ENCODE measurements at places on chromosomes 5 and 9.
A peak's percentile ranks its signal among the peaks of the same experiment; 100 is the strongest.

GRCh38 chr9:135990468-135991429, 29.6 kb upstream of the UBAC1 start:
- no peak for DNase-seq

DNA sequence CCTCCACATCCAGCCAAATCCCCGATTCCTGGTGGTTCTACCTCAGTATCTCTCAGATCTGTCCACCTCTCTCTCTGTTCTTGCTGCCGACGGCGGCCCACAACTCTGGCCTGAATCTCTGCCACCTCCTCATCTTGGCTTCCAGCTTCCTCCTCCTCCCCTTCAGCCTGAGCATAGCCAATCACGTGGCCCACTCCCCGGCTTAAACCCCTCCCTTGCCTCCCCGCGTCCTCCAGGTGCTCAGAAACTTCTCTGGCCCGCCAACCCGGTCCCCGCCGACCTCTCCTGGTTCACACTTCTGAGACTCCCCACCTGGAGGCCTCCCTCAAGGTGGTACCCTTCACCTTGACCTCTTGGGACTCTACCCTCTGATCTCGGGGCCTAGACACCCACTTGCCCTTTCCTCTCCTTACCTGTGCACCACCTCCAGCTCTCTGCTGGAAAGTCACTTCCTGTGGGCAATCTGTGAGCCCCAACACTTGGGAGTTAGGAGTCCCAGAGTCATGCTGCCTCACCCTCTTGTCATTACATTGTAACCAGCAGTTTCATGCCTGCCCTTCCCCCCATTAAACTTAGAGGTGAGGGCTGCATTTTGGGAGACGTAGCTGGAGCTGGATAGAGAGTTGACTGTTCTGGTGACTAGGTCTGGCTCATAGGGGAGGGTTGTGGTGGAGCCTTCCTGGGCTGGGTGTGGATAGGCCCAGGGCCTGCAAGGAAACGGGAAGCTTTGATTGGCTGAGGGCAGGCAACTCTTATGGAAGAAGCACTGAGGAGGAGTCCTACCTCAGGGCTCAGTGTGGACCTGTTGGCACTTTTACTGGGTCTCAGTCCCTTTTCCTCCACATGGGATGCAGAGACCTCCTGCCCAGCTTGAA, 4.5 kb upstream of the SET start:
- peak; percentile 49 for DNase-seq

DNA sequence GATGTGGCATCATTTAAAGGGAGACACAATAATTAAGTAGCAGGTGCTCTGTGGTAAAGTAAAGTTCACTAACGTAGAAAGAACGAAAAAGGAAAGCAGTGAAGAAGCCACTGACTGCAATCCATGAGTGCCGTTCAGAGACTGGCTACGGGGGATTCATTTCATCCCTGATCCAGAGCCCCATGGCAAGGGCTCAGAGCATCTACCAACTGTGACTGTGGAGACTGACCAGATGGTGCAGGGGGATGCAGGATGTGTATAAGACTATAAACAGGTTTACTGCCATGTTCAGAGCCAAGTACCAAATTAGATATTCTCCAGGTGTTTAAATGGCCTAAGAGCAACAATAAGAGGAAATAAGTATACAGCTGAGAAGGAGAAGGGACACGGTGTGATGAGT, 47.7 kb downstream of the MARCHF11 start:
- no peak for DNase-seq

GRCh38 chr5:127567026-127567768, 49.8 kb downstream of the PRRC1 start:
- DNase-seq, result no peak

- DNase-seq, result no peak
Measured at GRCh38 chr9:94977416-94977815, 250.9 kb downstream of the AOPEP start.

- DNase-seq, result no peak
Measured at GRCh38 chr9:129415942-129416651, 204.8 kb downstream of the C9orf50 start.

GRCh38 chr9:36902080-36902716, 131.9 kb downstream of the PAX5 start:
- DNase-seq, result no peak

DNA sequence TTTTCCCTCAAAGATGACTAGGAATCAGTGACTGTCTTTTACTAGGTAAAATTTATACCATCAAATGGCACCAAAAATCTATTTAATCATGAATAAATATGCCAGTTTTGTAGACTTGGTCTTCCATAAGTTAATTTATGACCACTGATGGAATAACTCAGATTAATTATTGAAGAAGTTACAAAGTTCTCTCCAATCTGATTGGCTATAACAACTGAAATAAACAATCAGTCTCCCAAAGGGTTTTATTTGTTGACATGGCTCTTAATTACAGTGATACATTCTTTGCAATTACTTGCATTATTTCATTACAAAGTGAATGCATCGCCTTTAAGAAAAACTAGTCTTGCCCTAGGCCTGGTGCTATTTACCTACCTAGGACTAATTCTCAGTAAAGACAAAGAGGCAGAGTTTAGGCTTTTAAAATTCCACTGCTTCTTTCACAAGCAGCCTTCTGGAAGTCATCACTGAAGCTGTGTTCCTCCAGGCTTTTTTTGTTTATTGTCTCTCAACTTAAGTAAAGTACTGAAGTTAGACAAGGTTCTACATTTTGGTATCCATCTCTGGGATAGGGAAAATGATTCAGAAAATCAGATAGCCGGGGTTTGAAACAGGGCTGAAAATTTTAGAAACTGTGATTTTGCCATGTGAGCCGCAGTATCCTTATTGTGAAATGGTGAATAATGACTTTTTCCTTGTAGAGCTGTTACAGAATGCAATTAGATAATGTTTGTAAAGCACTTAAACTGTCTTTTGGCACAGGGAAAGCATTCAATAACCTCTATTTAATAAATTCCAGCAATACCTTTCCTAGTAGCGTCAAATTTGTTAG, 2.5 kb downstream of the STOM start:
- DNase-seq, result no peak

DNA sequence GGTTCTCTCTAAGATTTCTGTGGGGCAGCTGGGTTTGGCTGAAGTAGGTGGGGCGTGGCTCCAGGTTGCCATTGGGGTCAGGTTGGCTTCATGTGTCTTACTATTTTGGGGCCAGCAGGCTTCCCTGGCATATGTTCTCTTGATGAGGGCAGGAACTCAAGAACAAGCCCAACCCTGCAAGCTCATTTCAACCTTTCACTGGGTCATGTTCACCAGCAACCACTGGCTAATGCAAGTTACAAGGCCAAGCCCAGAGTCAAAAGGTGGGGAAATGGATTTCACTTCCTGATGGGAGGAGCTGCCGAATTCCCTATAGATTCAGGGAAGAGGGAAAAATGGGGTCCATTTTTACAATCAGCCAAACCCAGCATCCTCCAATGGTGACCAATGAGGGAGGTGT, 34.0 kb upstream of the HAND1 start:
- DNase-seq, result no peak

GRCh38 chr9:12178634-12179033, 514.6 kb upstream of the TYRP1 start:
- no peak for DNase-seq

DNA sequence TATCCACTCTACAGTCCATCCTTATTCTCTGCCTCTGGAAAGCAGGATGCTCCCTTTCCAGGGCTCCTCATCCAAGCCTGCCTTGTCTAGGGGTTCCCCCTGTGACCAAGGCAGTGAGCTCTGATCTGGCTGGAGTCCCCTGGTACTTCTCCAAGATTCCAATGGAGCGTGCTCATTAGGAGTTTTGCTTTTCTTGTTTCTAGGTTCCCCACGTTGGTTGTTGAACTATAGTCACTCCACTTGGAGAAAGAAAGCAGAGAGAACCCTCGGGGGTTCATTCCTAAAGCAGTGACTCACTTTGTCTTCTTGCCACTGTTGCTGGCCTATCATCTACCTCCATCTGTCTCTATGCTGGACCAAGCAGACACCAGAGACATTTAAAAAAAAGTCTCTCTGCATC, 192.6 kb downstream of the TLE4 start:
- DNase-seq, result no peak

GRCh38 chr9:95201206-95201605, 116.3 kb downstream of the FANCC start:
- DNase-seq, result no peak

DNA sequence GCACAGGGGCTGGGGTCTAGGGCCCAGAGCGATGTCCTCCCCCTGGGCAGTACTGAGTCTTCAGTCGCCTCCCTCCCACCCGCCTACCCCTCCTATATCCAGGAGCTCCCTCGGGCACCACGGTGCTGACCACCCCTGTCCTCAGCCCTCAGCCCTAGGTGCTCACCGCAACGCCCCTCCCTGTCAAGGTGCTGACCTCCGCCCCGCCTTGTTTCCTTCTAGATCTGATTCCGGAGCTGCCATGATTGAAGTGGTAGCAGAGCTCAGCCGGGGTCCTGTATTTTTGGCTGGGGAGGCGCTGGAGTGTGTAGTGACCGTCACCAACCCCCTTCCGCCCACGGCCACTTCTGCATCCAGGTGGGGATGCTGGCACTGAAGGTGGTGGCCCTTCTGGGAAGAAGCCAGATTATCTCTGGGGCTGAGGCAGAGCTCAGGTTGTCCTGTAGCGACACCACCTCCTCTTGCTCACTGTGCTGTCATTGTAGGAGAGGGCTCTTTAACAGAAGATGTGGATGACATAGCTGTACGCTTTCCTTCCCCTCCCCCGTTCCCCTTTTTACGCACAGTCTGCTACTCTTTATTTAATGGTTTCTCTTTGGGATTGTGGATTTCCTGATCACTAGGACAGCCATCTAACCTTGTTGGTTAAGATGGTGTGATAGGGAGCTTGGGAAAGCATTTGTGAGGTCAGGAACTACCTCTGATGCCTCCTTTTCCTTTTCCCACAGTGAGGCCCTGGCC, 598 bp downstream of the RGP1 start:
- no peak for DNase-seq

DNA sequence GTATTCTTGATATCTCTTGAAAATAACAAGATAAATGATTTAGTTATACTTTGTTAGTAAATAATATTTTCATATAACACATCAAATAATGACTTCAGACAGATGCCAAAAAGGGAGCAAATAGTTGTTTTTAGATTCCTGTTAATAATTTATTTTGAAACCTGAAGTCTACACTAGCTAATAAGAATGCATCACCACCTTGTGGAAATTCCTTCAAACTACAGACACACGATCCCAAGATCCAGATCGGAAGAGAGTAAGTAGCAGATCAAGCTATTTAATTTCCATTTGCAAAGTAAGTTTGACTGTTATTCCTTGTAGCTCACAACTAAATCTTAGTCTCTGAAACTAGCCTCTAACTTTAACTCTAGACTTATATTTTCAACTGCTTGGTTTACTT, 35.5 kb upstream of the ISL1 start:
- no peak for DNase-seq

GRCh38 chr5:122999947-123000563, 36.5 kb downstream of the PPIC start:
- DNase-seq, result no peak

DNA sequence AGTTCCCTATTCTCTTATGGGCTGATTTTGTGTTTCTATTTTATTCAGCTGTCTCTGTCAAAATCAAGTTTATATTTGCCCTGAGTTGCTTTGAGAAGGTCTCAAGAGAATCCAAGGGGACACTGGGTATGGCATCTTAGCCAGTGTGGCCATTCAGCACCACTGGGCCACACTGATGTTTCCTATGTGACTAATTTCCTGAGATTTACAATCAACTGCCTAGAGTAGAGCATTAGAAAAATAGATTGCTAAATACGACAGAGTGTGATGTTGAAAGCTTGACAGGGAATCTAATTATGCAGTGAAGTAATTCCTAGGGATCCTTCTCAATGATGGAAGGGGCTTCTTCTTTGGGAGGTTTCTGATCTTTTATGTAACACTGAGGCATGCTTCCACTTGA, 141.7 kb downstream of the SV2C start:
- no peak for DNase-seq

DNA sequence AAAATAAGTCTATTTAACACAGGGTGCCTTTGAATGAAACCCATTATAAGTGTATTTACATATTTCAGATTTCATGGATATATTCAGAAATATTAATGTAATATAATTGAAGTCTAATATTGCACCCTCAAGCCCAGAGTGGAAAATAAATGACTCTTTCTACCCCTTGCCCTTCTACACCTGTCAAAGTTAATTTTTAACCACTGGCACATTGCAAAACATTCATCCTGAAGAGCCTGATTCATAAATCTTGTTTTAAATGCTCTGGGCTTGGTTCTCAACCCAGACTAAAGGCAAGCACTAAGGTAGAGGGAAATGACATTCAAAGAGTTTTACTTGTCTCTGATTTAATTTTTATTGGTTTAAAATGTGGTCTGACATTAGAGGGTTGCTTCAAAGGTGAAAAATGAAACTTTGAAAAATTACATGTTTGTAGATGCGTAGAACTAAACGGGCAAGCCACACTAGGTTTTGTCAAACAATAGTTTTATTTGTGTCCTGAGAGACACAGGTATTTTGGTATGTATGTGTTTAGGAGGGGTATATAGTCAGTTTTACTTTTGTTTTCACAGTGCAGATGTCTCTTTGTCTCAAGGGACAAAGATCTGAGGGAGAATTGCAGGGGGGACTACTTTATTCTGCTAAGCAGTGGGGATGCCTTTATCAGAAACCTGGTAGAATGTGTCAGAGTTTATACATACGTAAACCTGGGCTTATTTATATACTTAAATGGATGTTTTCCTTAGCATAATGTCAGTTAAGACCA, 69.7 kb downstream of the PIK3R1 start:
- DNase-seq, result no peak

DNA sequence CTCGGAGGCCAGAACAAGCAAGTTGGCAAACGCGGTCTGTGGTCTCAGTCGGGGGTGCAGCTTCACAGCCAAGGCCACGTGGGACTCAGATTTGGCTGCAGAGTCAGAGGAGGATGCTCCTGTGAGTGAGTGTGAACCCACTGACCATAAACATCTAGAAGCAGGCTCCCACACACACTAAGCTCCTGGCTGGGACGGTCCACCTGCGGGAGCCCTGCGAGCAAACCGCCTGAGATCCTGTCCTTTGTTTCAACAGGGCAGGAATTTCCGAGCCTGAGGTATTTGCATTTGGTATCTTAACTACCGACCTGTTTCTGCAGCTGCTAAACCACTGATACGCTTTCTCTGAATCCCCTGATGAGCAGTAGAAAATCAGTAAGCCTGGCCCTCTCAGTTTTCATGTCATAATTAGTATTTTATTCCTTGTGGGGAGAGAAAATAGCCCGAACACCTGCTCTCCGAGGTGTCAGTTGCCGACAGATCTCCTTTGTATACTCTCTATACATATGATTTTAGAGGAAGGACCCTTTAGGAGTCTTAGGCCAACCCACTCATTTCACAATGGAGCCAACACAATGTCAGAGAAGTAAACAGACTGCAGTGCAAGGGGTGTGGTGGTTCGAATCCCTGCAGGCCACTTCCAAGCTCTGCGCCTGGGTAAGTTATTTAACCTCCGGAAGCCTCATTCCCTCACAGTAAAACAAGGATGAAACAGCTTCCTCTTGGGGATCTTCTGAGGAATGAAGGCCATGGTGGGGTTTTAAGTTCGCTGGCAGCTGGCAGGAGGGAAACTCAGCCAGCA, 40.9 kb upstream of the PWWP2A start:
- no peak for DNase-seq

GRCh38 chr5:43352131-43352530, 38.9 kb upstream of the HMGCS1 start:
- no peak for DNase-seq

Measured in stimulated activated CD8-positive, alpha-beta memory T cell treated with anti-CD3 and anti-CD28 coated beads, Interleukin-12 subunit alpha, Interleukin-12 subunit beta, amount 100 ng/mL, for 4 hours (primary cell).